Adipocyte (in vitro differentiated cells): ENCODE measurements at places on chromosomes 1 and 21.

- DNase-seq = no peak
Observed at GRCh38 chr1:20070357-20070756, 363 bp downstream of the PLA2G5 start.

DNA sequence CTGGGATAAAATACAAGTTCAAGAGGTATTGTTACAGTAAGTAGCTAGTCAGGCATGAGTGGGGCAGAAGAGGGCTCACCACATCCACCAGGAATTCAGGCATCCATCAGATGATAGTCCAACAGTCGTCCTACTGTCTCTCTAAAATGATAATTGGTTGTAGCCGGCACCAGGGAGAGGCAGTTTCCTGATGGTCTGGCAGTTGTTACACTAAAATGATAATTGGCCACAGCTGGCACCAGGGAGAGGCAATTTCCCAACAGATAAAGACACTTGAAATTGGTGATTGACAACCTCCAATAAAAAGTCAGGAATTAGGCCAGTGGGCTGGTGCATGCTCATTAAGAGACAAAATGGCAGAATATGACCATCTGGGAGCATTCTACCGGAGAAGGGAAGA, 545.8 kb downstream of the AMY1C start:
- no peak for DNase-seq

DNA sequence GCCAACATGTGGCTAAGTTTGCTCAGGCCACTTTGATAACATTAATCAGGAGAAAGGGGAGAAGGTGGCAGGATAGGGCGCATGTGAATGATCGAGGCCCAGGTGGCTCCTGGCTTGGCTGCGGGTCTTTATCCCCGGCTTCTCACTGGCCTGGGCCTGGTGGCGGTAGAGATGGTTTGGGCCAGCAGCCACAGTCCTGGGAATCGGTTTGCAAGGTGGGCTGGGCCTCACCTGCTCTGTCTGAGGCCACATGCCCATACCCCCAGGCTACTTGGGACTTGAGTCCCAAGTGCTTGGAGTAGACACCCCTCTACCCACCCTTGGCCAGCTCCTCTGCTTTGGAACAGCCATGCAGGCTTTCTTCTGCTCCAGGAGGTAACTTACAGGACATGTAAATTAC, 49.7 kb upstream of the DISP3 start:
- DNase-seq = no peak

DNA sequence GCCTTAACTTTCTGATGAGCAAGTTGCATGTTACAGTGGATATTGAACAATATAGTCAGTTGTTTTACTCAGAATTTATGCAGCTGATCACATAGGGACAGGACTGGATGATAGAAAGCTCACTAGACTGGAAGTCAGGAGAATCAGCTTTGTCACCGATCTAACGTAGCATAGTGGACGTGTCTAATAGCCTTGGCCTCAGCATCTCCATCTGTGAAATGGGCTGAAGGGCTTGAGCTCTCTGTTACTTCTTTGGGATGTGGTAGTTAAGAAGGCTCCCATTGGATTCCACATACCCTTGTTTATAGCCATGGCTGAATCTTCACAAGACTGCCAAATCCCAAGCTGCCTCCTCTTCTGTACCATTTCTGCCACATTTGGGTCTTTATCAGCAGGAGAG, 190.6 kb downstream of the GRIK1 start:
- DNase-seq = no peak

DNA sequence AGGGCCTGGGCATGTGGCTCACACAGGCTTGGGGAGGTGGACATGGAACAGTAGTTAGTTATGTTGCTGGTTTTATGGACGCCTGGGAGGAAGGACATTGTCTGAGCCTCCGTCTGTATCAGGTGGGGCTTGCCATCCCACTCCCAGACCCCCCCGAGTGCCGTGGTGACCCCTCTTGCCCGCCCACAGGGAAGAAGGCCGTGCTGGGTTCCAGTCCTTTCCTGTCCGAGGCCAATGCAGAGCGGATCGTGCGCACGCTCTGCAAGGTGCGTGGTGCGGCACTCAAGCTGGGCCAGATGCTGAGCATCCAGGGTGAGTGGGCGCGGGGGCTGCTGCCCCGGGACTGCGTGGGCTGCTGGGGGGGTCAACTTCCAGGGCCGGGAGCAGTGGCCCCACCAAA, 41.7 kb downstream of the COQ8A start:
- no peak for DNase-seq

- DNase-seq = no peak
Observed at GRCh38 chr21:35032474-35033263, 16.4 kb downstream of the RUNX1 start.

DNA sequence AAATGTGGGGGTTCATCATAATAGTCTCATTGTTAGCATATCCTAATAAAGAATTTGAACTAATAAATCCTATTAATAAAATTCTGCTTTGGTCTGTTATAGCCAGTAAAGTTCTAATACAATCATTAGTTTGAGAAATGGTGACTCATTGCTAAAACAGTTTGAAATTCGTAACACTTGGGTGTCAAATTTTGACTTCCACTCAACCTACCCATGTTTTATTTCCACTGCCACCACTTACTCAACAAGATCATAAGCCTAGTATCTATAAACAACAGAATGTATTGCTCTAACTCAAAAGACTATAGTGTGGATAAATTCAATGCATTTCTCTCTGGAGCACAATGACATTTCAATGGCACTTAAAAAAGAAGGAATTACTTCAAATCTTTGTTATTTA, 29.1 kb downstream of the LGALS8 start:
- DNase-seq = peak; percentile 5

- no peak for DNase-seq
Observed at GRCh38 chr21:31176080-31176551, 137.8 kb upstream of the KRTAP19-8 start.

DNA sequence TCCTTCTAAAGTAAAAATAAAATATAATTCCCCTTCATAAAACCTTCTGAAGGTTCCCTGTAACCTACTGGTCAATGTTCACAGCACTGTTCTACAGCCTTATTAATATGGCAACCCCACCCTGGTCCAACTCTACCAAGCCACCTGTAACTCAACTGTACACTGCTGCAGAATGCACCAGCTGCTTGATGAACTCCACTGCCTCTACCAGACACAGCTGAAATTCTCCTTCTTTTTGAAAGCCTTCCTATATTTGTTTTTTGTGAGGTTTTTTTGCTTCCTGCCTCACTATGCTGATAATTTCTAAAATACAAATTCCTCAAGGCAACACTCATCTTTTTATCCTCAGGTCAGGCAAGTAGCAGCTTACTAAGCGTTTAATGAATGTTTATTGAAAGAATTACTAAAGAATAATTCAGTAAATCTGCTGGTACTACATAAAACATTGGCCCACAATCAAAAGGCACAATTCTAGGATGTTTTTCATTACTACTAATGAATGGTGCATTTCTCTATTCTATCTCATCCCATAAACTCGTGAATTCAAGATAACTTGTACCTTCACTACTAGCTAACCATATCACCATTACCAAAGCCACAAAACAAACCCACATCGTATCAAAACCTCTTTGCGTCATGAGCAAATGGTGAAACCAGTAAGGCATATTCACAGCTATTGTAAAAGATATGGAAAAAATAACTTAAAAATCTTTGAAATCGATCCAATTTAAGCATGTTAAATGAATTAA, 2.4 kb downstream of the SSX2IP start:
- DNase-seq = no peak
